ENCODE measurements at places on chromosomes 1 and 21.

GRCh38 chr1:175525222-175525621, 218.2 kb downstream of the TNR start:
- no peak for DNase-seq

GRCh38 chr1:201503397-201504176, 3.3 kb downstream of the CSRP1 start:
- DNase-seq: no peak

GRCh38 chr1:54814126-54814498, 13.0 kb upstream of the TTC22 start:
- DNase-seq: no peak

DNA sequence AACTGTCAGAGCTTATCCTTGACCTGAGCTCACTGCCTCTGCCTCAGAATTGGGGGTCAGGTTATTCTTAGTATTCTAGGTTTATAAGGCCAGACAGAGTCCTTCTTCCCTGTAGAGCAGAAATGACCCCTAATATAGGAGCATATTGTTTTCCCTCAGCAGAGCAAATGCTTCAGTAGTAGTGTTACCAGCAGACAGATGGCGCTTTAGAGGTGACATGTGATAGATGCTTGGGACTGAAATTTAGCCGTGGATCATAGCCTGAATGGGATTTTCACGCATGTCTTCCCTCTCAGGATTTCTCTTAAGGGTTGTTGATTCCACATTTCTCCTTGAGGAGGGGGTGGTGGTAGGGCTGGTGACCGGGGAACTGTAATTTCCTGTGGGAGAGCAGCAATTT, 24.5 kb downstream of the ADARB1 start:
- DNase-seq: no peak

DNA sequence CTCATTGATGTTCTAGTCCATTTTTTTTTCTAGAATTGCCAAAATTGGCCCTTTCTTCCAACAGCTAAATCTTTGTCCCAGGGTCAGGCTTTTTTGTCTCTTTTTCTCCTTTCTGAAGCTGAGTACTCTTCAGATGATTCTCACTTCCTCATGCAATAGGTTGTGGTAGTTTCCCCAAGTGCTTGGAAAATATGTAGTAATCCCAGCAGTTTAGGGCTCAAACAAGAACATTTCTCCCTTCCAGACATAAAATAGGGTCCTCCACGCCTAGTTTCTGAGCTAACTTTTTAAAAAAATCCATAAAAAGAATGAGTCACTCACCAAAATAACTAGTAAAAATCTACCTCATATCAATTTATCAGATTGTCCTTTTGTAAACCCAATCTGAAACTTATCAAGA, 10.0 kb upstream of the MCOLN3 start:
- no peak for DNase-seq

DNA sequence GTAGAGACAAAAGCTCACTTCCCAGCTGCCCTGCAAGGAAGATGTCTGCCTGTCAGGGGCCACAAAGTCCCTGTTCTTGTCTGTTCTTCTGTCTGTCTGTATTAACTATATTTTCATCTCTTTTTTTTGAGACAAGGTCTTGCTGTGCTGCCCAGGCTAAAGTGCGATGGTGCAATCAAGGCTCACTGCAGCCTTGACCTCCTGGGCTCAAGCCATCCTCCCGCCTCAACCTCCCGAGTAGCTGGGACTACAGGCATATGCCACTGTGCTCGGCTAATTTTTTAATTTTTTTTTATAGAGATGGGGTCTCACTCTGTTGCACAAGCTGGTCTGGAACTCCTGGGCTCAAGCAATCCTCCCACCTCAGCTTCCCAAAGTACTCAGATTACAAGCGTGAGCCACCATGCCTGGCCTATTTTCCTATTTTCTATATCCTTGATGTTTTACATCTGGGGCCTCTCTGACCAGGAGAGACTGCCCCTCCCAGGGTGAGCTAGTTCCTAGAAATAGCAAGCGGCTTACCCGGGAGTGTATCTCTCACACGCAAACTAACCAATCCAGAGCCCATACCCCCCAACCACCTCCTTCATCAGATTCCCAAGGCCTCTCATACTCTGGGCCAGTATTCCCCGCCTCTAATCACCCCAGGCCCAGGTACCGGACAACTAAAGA, 5.4 kb upstream of the KLHDC7A start:
- DNase-seq: no peak

GRCh38 chr1:202615501-202616354, 94.5 kb downstream of the SYT2 start:
- DNase-seq: no peak

DNA sequence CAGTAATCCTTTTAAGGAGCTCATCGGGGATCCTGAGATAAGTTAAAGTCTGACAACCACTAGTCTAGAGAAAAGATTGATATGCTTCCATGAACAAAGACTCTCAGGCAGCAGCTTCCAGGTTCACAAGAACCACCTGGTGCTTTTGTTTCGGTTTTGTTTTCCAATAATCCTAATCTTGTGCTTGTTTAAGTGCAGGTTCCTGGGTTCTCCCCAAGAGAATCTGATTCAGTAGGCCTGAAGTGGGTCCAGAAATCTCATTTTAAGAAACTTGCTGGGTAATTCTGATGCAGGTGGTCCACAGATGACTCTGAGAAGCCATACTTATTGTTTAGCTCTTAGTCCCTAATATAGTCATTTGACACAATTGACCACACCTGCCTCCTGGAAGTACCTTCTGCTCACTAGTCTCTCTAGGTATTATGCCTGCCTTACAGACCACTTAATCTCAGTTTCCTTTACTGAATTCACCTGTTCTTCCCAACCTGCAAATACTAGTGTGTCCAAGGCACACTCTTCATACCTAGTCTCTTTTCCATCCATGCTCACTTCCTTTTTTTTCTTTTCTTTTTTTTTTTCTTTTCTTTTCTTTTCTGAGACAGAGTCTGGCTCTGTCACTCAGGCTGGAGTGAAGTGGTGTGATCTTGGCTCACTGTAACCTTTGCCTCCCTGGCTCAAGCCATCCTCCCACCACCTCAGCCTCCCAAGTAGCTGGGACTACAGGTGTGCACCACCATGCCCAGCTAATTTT, 20.5 kb upstream of the FRRS1 start:
- DNase-seq: no peak

DNA sequence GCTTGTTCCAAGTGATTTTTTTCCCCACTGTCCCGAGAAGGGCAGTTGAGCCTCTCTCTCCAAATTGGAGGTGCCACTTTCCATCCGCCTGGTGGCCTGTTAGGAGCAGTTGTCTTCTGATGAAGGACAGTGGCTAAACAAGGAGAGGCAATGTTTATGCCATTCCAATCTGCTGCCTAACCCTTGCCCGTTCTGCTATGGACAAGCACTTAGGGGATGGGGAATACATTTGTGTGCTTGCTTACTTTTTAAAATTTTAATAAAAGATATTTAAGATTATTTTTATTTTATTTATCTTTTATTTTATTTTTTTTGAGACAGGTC, 12.0 kb downstream of the COQ8A start:
- DNase-seq: no peak

GRCh38 chr1:115807723-115808122, 33.2 kb downstream of the NHLH2 start:
- peak; percentile 69 for DNase-seq

- DNase-seq: no peak
Measured at GRCh38 chr1:186828611-186829454, at the start of gene PLA2G4A. Gene PLA2G4A (plus strand): TSS chr1:186828949. CDS start chr1:186854355, 25,406 bp downstream.

DNA sequence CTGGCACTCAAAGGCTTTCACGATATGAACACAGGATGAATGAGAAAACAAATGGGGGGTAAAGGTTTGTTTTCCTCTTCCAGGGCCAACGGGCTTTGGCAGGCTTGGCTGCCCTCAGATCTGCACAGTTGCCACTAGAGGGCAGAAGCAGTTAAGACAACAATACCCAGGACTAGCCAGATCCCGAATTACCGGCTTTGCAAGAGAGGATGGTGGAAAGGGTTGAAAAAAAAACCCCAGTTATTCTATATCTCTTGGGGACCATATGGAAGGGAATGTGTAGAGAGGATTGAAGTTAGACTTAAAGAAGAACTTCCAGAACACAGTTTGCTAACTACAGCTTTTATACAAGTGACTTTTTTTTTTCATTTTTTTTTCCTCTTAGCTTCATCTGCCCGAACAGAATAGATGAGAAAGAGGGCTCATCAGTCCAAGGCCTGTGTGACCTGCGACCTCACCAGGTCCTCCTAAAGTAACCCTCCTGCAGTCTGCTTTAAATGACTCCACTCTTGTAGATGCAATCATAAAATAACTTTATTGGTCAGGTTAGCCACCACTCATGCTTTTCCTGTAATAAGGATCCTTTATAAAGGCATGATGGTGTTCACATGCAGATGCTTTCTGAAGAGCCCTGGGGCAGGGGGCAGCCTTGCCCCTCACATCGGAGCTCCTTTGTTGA, 10.7 kb downstream of the FMOD start:
- DNase-seq: peak; percentile 89

GRCh38 chr1:235725434-235725833, 75.8 kb upstream of the GNG4 start:
- DNase-seq: no peak

DNA sequence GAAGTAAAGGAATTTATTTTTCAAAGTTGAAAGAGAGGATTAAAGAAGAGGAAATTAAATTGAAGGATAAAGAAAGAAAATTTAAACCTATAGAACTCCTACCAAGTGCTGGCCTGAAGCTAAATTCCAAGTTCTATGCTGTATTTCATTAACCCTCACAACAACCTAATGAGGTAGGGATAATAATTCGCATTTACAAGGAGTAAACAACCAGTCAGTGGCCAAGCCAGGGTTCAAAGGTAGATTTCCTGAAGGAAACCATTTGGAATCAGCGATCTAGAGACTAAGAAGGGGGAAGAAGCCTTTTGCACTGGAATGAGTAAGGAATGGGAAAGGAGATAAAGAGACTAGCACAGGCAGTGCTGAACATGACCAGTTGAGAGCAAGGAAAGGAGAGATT, 265.8 kb upstream of the ST6GALNAC5 start:
- no peak for DNase-seq

DNA sequence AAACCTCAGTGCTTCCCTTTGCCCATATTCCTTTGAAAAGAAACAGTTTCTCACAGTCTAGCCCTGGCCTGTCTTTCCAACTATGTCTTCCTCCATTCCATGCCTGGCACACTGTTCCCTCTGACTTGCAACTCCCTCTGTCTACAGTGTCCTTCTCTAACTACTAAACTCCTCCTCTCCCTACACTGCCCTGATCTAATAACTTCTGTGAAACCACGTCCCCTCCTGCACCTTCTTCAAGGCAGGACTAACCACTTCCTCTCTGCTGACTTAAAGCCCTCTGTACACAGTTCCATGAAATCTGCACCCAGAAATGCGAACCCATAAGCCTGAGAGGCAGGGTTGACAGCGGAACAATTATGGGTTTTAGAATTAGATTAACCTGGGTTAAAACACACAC, 62.2 kb upstream of the ATP1B1 start:
- no peak for DNase-seq

DNA sequence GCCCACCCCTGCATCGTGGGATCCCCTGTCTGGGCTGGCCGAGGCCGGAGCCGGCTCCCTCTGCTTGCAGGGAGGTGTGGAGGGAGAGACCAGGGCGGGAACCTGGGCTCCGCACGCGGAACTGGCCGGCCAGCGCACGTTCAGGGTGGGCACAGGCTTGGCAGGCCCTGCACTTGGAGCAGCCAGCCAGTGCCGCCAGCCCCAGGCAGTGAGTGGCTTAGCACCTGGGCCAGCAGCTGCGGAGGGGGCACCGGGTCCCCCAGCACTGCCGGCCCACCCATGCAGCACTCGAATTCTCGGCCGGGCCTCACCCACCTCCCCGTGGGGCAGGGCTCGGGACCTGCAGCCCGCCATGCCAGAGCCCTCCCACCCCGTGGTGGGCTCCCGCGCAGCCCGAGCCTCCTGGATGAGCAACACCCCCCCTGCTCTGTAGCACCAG, 422.6 kb downstream of the AMY1C start:
- no peak for DNase-seq

GRCh38 chr1:28170001-28170596, 6.4 kb downstream of the PTAFR start:
- DNase-seq: no peak

GRCh38 chr1:47226839-47227215, 5.2 kb downstream of the TAL1 start:
- DNase-seq: no peak

DNA sequence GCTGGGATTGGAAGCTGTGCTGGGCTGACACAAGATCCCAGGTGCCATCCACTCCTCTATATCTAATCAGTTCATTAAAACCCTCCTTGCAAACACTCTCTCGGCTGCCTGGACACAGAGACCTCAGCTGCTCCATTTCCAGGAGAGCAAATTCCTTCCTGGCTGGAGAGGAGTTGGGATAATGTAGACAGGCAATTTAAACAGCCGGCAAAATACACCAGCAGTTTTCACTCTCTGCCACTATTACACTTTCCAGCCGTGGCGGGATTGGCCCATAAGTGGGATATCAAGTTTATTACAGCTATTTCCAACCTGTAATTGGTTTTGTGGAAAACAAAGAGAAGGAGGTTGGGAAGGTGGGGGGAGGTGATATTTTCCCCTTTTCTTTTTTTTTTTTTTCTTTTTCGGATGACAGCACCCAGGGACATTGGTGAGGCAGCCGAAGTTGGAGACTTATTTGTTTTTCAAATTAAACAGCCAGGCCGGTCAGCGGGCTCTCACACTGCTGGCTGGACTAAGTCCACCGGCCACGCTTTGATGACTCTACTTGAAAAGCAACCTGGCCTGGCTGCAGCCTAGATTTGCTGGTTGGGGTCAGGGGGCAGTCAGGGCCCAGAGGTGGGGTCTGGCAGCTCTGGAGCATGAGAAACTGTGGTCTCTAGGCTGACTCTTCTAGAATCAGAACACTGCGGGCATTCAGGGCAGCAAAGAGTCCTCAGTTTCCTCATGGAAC, 177.4 kb downstream of the IGSF21 start:
- no peak for DNase-seq
